GM06990 (cell line): ENCODE measurements at places on chromosomes 1 and 21.
A peak's percentile ranks its signal among the peaks of the same experiment; 100 is the strongest.

DNA sequence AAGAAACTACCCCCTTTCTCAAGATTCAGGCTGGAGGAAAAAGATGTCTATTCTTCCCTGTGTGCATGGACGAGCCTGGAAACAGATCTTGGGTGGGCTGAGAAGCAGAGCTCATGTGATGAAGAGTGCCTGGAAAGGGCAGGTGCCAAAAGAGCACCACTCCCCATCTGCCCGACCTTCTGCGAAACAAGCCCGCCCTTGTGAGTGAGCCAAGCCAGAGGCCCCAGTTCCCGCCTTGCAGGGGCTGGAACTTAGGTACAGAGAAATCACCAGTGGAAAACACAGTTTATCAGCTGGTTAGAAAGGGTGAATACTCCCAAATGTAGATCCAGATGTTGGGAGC is 26.7 kb upstream of the A3GALT2 start:
- no peak for DNase-seq

DNA sequence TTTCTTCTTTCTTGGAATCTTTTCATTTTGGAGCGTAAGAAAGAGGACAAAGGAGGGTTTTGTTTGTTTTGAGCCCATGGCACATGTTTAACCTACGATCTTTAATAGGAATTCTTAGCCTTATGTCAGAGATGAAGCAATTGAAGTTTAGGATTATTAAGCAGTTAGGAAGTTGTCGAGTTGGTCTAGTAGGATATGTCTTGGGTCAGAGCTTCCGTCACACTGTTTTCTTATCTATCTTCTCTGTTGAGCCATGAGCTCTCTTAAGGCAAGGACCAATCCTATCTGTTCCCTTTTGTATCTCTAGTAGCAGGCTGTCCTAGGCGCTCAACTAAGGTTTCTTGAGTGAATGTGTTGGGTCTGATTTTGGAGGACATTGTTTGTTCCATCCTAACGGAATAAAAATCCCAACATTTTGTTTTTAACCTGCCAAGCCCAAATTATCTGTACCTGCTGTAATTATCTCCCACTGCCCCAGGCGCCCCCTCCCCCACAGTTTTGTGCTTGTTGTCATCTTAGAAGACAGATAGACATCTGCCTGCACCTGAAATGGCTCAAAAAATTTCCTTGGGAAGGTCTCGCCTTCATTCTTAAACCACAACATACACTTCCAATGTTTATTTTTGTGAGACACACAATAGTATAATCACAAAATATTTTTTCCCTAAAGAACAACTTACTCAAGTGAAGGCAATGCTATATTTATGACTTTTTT is 95.3 kb upstream of the GADD45A start:
- no peak for DNase-seq

GRCh38 chr1:15231714-15232201 is 15.3 kb upstream of the FHAD1 start:
- peak; percentile 68 for DNase-seq

DNA sequence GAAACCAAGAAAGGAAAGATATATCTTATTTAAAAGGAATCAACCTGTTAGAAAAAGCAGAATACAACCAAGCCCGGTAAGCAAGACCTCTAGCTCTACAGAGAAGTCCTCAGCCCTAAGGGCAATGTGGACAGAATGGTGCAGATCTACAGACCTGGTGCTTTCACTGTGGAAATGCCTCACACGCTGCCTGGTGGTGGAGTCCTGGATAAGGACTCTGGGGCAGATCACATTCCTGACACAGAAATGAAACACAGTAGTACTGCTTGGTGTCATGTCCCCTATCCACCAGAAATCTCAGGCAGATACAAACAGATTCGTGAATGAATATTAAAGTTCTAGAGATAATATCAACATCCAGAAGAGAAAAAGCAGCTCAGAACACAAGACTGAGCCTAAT is 6.8 kb downstream of the CNN3 start:
- no peak for DNase-seq
